ENCODE measurements at places on chromosomes 3 and 15.
A peak's percentile ranks its signal among the peaks of the same experiment; 100 is the strongest.

- DNase-seq: peak; percentile 76
These were observed 44.8 kb upstream of the HES1 start for GRCh38 chr3:194091141-194091540.

- peak; percentile 52 for DNase-seq
These were observed 109.1 kb upstream of the LRIG1 start for GRCh38 chr3:66609660-66610561.

DNA sequence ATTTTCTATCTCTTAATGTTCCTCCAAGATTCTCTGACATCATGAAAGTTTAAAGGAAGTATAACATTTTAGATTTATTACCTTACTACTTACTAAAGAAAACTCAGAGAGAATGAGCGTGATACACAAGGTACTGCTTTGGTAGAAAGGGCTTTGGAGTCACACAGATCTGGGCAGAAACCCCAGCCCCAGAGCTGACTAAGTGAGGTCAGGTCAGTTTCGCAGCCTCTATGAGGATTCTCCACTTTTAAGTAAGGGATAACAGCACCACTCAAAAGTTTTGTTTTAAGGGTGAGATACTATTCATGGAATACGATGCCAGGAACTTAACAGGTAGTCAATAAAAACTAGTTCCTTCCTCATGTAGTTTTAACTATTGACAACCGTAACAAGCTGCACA lies 76.1 kb downstream of the CLDN11 start:
- DNase-seq: no peak

- peak; percentile 91 for DNase-seq
These were observed 18.0 kb upstream of the ANKDD1A start for GRCh38 chr15:64893481-64894394.

DNA sequence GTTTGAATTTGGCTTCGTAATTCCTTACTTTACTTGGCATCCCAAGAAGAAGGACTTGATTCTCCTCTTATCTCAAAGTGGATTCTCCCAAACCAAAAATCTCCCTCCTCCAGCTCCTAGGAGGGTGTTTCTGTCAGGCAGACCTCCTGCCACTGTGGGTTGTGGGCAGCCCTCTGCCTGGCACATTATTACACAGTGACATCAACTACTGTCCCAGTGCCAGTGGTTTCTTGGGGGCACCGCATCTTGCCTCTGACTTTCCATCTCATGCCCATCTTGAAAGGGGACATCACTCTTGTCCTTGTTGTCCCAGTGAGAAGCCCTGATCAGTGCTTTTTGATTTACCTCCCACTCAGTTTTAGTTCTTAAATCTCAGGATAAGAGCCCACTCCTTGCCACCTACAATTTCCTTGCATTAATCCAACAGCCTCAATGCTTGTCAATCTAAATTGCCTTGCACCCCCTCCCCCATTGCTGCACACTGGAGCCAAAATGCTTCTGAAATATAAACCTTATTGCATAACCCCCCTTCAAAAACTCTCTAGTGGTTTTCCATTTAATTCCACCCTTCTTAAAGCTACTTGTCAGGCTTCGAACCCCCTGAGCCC lies 81.0 kb downstream of the TRAK1 start:
- no peak for DNase-seq

- no peak for DNase-seq
These were observed 245.3 kb downstream of the FEZF2 start for GRCh38 chr3:62128051-62128450.

- peak; percentile 22 for DNase-seq
These were observed 24.1 kb upstream of the OR5K4 start for GRCh38 chr3:98329392-98330124.

GRCh38 chr3:191461113-191461595 lies at the start of gene PYDC2:
PYDC2 (plus strand) TSS chr3:191461163; CDS start chr3:191461163, 0 bp downstream.
- DNase-seq: no peak

DNA sequence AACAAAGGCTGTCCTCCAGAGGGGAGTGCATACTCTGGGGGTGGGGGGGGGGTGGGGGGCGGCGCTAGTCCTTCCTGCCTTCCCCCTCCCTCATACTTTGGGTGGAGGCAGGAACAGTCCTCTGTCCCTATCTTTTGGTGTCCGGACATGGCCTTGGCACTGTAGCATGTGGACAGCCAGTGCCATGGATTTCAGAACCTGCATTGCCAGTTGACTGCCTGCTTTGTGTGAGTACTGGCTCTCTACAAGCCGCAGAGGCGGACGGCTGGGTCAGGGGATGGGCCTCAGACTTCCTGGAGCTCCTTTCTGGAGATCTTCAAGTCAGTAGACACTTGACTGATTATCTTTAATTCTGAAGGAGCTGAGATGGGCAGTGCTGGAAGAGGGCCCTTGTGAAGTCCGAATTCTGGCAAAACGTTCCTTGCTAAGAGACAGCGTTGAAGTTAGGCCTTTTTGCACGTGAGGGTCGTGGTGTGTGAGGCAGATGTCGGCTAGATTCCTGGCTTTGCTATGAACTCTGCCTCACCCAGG lies 2.5 kb downstream of the CLDN11 start:
- peak; percentile 33 for DNase-seq

- peak; percentile 57 for DNase-seq
These were observed 109.6 kb upstream of the TMCO5A start for GRCh38 chr15:37824717-37825382.

DNA sequence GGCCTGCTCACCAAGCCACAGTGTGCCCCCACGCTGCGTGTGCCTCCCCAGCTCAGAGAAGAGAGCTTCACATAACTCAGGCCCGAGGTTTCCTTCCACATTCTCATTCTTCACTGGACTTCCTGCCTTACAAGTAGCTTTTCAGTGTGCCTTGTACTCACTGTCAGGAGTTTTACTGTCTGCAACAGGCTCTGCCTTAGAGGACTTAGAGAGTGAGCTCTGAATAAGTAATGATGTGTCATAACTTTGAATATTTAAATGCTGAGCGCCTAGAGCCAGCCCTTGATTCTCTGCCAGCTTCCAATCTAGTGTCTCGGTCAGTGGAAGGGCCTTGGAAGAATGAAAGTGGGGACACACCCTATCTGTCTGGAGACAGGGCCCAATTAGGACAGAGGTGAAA lies 41.8 kb downstream of the ITGB5 start:
- peak; percentile 32 for DNase-seq

GRCh38 chr3:71998995-71999673 lies 214.2 kb upstream of the PROK2 start:
- DNase-seq: peak; percentile 39

DNA sequence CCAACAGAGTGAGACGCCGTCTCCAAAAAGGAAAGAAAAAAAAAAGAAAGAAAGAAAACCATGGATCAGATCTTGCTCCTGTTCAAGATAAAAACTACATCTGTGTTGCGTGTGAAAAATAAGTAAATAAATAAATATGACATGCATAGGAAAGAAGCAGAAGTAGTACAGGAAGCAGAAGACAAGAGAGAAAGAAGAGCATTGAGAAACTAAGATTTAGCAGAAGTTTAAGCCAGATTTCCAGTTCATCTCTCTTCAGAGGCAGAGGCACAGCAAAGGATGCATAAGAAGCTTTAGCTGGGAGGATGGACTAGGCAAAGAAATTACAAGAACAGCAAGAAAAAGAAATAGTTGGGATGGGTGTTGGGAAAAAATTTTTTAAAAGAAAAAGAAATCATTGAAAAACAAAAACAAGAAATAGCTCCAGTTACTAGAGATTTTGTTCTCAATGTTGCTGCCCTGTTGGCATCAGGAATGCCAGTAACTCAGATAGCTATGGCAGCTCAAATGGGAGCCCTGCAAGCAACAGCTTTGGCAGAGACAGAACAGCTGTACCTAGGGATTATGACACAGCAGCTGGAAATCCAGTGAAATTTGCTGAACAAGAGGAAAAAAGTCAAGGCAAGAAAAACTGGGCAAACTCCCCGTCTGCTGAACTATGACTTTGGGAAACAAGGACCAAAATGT lies 17.3 kb downstream of the AP3S2 start:
- DNase-seq: no peak

- peak; percentile 11 for DNase-seq
These were observed 54.0 kb downstream of the TAFA4 start for GRCh38 chr3:68878322-68878721.

DNA sequence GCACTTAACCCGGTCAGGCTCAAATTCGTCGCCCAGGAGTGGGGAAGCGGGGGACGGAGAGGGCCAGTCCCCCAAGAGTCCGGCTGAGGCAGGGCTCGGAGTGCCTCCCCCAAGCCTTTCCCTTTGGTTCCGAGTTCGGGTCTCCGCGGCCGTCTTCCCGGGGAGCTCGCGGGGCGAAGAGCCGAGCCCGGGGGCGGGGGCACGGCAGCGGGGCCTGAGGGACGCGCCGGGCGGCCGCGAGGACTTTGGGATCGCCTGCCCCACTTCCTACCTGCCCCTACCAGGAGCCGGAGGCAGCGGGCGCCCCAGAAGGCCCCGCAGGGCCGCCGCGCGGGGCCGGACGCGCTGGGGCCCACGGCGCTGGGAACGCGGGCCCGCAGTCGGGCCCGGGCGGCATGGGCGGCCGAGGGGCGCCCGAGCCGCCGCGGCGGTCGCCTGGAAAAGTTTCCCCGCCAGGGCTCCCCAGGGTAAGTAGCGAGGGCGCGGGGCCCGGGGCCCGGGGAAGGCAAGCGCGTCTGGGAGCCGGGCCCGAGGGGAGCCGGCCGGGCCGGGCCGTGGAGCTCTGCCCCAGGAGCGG lies 2.8 kb downstream of the FURIN start:
- DNase-seq: no peak

DNA sequence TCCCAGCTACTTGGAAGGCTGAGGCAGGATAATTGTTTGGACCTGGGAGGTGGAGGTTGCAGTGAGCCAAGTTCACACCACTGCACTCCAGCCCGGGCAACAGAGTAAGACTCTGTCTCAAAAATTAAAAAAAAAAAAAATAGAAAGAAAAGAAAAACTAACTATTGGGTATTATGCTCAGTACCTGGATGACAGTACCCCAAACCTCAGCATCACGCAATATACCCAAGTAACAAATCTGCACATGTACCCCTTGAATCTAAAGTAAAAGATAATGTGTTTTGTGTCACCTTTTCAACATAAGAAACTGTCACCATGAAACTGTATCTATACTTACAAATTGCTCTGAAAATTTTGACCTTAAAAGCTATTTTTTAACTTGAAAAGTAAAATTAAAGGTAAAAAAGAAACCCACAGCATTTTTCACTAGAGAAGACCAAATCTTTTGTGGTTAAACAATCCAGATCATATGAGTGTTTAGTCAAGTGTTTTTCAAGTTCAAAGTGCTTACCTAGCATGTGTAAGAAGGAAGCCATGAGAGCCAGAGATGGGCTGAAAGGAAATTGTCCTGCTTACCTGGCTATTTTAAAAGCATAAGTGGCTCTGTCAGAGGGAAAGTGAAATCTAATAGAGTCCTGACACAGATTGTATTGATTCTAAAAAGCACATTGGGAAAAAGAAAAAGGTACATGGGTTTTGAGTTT lies 50.5 kb downstream of the MYO1E start:
- DNase-seq: no peak

DNA sequence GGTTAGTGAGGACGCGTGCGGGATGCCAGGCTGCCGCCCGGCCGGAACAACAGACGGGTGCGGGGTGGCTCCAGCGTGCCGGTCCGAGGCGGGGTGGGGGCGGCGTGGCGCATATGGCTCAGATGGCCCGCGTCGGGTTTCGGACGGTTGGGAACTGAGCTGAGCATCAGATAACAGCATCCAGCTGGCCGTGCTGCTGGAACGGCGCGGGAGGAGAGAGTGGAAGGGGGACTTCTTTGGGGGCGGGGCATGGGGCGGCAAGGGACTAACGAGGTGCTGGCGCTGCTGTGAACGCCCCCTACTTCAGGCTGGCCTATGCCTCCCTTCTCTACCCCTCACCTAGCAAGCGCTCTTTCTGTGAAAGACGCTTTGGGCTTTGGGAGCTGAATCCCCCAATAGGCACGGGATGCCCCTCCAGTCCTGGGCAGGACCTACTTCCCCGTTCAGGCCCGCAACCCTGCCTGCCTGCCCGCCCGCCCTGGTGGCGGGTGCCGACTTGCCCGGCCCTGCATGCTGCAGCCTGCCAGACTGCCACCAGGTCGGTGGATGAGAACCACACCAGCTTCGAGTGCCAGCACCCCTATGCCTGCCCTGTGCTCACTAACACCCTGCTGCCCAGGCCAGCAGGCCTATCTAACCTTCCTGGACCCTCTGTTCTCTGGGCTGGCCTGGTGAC lies 542 bp downstream of the INKA1 start:
- no peak for DNase-seq

DNA sequence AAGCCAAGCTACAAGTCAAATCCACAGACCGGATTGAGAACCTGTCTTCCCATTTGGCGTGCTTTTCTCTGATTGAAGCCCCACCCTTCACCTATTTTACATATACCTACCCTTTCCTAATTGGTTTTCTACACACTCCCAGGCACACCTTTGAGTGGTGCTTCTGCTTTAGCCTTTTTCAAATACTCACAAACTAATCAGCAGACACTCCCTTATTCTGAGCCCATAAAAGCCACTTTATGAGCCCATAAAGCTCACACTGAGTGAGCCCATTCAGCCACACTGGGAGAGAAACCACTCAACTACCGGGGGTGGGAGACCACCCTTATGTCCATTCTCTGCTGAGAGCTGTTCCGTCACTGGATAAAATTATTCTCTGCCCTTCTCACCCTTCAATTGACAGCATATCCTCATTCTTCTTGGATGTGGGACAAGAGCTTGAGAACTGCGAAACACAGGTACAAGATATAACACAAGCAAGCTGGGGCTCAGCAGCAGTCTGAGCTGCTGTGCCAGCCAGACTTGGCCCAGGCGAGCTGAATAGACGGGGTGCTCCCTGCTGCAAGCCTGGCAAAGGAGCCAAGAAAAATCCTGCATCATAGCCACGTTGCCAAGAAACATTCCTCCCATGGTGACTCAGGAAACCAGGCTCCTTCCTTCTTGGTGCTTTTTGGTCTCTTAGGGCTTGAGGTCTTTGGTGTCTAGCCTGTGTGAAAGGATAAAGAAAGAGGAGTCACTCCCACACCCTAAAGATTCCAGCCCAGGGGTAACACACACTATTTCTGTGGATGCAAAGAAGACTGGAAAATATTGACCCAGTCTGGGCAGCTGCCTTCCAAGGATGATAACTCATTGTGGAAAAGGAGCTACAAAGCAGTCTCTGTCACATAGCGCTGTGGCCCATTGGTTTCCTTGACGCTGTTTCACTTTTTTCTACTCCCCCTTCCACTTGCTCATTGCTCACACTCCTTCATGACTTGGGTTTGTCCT lies 609.7 kb downstream of the MCTP2 start:
- DNase-seq: no peak

DNA sequence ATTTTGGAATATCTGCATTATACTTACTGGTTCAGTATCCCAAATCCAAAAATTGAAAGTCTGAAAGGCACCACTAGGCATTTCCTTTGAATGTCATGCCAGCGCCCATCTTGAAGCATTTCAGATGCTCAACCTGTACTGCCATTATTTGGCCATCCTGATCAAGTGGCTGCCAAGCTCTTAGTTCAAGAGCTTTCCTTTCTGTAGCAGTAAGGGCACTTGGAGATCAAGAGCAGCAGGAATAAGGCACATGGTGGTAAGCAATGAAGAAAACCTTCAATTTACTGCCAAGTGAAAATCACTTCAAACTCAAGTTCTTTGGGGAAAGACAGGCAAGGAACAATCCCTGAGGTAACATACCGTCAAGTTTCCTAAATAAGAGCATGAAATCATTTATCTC lies 10.0 kb downstream of the RHOA start:
- no peak for DNase-seq

GRCh38 chr15:58139989-58140522 lies 1.9 kb downstream of the AQP9 start:
- no peak for DNase-seq

All from HTR-8/SVneo (cell line).